ENCODE measurements at places on chromosomes 11 and 22.

DNA sequence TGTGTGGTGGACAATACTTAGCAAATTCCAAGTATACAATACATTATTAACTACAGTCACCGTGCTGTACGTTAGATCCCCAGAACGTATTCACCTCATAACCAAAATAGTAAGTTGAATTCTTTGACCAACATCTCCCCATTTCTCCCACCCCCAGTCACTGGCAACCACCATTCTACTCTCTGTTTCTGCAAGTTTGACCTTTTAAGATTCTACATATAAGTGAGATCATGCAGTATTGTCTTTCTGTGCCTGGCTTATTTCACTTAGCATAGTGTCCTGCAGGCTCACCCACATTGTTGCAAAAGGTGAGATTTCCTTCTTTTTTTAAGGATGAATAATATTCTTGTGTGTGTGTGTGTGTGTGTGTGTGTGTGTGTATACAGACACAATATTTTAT, 59.1 kb downstream of the IRAG1 start:
- no peak for DNase-seq

GRCh38 chr11:35529971-35530495, 4.6 kb upstream of the PAMR1 start:
- DNase-seq: no peak

DNA sequence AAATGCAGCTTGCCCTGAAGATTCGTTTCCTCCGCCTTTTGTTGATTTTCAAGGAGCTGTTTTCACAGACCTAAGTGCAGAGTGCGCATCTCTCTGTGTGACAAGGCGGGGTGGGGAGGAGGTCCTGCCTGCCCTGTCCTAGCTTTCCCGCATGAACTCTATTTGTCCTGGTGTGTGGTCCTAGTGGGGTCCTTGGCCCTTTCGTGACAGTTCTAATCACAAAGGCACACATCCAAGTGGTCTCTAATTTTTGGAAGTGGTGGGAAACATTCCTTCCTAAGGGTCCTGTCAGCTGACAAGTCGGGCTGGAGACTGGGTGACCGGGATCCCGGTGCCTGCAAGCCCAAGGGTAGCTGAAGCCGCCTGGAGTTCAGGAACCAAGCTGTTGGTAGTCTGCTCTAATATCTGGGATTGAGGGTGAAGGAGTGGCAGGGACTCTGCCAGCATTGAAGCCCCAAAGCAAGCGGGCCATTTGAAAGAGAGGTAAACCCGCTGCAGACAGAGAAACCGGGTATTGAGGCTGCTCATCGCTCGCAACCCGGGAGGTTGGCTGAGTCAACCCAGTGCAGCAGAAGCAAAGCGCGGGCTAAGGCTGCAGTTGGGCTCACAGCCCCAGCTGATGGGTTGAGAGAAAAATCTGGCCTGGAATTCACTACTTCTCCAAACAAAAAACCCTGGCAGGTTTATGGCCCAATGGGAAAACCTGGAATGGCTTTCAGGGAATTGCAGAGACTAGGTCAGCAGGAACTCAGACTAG, 28.1 kb upstream of the FBXO3 start:
- DNase-seq: no peak

DNA sequence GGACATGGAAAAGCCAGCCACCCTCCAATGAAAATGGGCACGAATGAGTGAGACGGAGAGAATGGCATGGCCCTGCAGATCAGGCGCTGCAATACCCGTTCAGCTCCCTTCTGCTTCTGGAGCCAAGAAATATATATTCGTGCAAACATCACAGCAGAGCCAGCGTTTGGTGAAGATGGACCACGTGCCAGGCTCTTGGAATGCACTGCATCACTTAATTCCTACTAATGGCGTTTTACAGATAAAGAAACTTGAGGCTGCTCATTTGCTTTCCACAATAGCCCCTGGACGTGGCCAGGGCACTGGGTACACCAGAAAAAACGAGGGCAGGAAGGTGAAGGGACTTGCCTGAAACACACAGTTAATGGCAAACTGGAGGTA, 1.6 kb upstream of the FXYD2 start:
- no peak for DNase-seq

- DNase-seq: no peak
Measured at GRCh38 chr22:30250661-30251267, 4.2 kb upstream of the LIF start.

DNA sequence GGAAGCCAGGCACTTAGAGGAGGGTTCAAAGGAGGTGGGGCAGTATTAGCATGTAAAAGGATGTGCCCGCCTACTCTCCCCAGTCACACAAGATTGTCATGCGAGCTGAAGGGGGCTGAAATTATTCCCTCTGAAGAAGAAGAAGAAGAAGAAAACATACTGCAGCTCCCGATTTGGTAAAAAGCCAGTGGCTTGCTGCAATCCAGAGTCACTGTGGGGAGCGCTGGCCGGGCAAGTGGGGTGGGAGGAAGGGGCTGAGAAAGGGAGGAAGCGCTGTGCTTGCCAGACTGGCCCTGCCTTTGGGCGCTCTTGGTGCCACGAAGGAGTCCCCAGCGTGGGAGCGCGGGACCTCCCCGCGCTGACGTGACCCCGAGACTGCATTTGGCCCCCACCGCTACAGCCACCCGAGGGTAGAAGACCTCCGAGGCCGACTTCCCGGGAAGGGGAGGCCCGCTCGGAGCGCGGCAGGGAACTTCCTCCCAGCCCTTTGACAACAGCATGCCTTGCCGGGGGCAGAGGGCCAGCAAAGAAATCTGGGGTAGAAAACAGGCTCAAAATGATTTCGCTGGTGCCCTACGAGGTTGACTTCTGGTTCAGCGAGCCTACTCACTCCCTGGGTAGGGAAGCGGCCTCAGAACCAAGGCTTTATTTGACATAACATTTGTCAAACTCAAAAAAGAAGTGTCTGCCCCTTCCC, 906.3 kb downstream of the DLG2 start:
- DNase-seq: no peak

- DNase-seq: no peak
Measured at GRCh38 chr11:70176940-70177689, 26.0 kb upstream of the FADD start.

GRCh38 chr11:122721964-122722266, 66.4 kb downstream of the UBASH3B start:
- no peak for DNase-seq

- DNase-seq: no peak
Measured at GRCh38 chr22:41343717-41344116, 38.0 kb upstream of the TEF start.

- DNase-seq: no peak
Measured at GRCh38 chr22:40491990-40492631, 121.7 kb downstream of the SGSM3 start.

- no peak for DNase-seq
Measured at GRCh38 chr11:90747057-90747456, 524.2 kb upstream of the CHORDC1 start.

All from NCI-H1436 treated with DMSO at 0.1 percent for 48 hours (cell line).